ENCODE measurements at places on chromosomes 4 and X.
A peak's percentile ranks its signal among the peaks of the same experiment; 100 is the strongest.

GRCh38 chrX:51891821-51892551, 1.4 kb upstream of the MAGED1 start:
- DNase-seq = no peak

- no peak for DNase-seq
These were observed 149.6 kb upstream of the MID1 start for GRCh38 chrX:10769696-10770619.

GRCh38 chrX:19746919-19747651, 140.3 kb downstream of the SH3KBP1 start:
- DNase-seq = no peak

DNA sequence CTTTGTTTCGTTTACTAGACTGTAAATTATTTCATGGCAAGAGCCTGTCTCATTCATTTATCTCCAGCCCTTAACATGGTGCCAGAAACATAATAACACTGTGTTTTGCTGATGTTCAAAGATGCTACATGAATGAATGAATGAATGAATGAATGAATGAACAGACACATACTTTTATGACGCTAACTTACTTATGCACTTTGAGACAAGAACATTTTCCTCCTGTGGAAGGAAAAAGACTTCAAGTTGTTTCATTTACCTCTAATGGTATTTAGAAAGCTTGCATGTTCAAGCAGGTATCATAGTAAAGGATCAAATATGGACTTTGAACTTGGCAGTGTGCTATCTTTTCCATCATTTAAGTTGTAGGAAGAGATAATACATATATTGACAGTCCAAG, 131.6 kb downstream of the GLRA2 start:
- no peak for DNase-seq

GRCh38 chrX:110401135-110401534, 42.5 kb downstream of the RTL9 start:
- DNase-seq = peak; percentile 3

GRCh38 chr4:174582463-174582862, 60.2 kb upstream of the HPGD start:
- no peak for DNase-seq

DNA sequence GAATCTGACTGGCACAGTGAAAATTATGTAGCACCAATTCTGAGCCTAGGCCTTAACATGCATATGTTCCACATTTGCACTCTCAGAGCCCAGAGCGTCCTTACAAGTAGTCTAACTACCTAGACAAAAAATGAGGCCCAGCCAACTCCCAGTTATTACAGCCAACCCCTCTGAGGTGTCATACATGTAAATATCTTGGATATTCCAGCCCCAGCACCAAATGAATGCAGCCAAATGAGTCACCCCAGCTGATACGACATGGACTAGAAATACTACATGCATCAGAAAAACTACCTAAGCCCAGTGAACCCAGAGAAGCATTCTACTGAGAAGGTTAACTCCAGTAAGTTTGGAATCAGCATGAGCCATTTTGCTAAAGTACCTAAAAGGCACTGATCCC, 145.1 kb downstream of the STPG2 start:
- DNase-seq = no peak

GRCh38 chr4:138409670-138410069, 167.5 kb upstream of the SLC7A11 start:
- no peak for DNase-seq

DNA sequence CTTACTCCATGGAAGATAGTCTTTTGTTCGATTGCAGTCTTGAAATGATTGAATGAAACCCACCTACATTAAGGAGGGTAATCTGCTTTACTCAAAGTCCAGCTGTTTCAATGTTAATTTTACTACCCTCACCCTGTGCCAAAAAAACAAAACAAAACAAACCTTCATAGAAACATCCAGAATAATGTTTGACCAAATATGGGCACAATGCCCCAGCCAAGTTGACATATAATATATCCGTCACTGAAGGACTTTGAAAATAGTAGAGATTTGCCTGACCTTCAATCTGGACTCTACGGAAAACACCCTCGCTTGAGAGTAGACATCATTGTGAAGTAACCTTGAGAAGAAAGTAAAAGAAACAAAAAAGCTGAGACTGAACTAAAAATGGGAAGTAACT, 550.5 kb upstream of the SMIM31 start:
- no peak for DNase-seq

- DNase-seq = no peak
These were observed 78.7 kb downstream of the PRKG2 start for GRCh38 chr4:81136161-81136905.

GRCh38 chr4:176451443-176451842, 131.7 kb downstream of the SPCS3 start:
- DNase-seq = no peak

- DNase-seq = no peak
These were observed 48.7 kb upstream of the PHOX2B start for GRCh38 chr4:41797260-41797659.

GRCh38 chrX:118049713-118050112, 66.9 kb downstream of the KLHL13 start:
- DNase-seq = no peak

DNA sequence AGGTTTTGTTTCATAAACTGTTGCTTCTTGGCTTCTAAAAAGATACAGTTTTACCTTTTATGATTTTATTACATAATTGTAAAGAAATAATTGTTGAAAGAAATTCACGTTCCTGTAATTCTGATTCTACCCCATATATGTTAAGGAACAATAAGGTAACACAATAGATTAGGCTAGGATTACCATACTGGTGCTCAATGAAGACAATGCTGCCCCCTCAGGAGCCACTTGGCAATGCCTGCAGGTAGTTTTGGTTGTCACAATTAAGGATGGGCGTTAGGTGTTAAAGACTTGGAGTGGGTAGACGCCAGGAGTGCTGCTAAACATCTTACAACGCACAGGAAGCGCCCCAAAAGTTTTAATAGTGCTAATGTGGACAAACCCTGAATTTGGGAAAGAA, 133.2 kb downstream of the NLGN4X start:
- DNase-seq = no peak

DNA sequence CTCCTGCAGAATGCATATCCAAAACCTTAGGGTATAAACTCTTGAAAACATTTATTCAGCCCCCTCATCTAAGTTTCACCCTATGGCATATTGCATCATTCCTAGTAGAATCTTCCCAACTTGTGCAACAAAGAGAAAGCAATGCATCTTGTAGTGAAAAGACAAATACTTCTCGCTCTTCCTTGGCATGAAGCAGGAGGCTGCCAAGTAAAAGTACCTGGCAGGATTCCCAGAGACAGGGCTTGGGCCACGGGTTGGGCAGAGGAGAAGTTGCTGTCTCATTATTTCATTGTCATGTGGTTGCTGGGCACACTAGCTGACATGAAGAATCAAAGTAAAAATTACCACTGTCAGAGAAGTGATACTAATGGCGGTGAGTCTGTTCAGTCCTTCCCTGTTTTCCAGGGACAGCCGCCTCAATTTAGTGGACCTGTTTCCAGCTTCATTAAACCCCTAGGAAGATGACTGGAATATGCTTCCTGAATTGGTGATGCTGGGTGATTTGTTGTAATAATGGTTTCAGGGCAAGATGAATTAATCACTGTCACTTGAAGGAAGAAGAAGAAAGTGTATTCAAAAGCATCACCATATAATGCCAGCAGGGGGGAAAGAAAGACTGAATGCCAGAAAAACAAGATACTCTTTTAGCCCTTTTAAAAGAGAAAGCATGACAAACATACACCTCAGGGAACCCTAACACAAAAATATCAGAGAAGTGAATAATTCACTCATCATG, 380.5 kb upstream of the IGFBP7 start:
- DNase-seq = no peak

- no peak for DNase-seq
These were observed 4.5 kb upstream of the ACE2 start for GRCh38 chrX:15605226-15605625.

DNA sequence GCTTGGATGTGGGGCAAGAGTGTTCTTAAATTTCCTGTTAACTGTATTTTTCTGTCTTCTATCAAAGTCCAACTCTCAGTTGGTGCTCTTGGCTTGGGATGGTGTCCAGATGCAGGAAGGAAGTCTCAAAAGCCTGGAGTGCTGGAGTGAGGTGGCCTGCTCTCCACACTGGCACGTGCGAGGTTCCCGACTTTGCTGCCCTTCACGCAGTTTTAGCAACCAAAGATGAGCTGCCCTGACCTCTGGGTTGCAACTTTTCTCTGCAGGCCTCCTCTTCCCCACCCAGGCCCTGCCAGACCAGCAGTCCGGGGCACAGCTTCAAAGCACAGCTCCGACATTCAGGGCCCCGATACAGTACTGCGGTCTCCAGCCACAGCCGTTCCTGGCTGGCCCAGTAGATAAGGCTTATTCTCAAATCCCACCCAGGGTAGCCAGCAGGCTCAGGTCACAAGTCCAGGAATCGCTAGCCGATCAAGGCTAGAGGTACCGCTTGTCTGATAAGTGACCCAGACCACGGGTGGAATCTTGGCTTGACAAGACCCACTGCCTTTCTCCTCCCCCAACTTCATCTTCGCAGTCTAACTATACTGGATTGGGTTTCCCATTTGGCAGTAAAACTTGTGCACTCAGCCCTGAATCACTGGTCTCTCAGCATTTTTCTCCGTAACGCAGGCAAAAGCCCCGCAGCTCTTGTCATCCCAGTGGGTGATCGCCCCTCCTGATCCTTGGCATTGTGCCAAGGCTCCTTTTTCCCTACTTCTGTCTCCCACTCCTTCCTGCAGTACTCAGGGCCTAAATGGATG, 21.8 kb upstream of the JADE1 start:
- no peak for DNase-seq

DNA sequence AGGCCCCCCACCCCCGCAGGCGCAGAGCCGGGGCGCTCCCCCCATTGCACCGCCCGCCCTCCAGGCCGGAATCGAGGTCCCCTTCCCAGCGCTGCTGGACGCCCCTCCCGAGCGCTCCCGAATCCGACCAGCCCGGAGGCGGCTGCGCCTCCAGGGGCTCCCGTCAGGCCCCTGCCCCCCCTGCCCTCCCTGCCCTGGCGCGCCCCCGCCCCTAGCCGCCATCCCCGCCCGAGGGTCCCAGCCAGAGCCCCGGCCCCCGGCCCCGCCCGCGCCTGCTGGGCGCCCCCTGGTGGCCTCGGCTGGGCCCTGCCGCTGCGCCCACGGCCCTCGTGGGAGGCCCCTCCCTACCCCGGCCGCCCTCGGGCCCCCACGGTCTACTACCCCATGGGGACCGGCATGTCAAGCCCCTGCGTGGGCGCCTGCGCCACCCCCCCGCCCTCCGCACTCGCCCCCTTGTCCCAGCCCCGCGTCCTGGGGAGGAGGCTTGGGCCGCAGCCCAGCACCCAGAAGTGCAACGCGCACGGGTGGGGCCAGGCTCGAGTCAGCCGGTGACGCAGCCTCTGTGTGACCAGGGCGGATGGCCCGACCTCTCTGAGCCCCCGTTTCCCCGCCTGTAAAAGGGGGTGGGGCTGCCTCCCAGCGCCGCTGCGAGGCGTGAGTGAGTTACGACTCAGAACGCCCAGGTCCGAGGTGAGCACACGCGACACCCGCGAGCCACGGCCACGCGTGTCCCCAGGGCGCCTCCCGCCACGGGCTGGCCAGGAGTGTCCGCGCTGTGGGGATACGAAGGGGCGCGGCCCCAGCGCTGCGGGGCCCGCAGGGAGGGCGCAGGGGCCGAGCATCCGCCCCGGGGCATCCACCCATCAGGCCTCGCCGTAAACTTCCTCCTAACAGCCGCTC, 104.9 kb downstream of the FAM53A start:
- peak; percentile 82 for DNase-seq

DNA sequence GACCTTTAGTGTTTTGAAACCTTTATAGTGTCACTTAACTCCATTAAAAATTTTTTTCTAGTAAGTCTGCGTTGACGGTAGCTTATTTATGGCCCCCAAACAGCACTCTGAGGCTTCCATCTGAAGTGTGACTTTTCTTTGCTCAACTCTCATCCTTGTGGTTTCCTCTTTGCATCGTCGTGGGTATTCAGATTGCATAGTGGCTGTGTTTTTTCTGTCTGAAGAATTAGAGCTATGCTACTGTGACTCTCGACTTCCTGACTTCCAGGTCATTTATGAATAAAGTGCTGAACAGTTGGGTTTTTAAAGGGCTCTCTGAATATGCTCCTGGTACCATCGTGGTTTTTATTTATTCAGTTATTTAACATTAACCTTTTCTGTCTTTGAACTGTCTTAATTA, 44.9 kb downstream of the JADE1 start:
- peak; percentile 45 for DNase-seq

- no peak for DNase-seq
These were observed 47.7 kb upstream of the FAT4 start for GRCh38 chr4:125266901-125267604.
